Activated T-helper 17 cell treated with anti-CD3 and anti-CD28 coated beads, Interleukin-2, amount 50 U/mL, for 72 hours (primary cell): ENCODE measurements at places on chromosomes 7 and 10.

- no peak for ATAC-seq
Measured at GRCh38 chr10:69490876-69491275, 39.6 kb downstream of the TSPAN15 start.

DNA sequence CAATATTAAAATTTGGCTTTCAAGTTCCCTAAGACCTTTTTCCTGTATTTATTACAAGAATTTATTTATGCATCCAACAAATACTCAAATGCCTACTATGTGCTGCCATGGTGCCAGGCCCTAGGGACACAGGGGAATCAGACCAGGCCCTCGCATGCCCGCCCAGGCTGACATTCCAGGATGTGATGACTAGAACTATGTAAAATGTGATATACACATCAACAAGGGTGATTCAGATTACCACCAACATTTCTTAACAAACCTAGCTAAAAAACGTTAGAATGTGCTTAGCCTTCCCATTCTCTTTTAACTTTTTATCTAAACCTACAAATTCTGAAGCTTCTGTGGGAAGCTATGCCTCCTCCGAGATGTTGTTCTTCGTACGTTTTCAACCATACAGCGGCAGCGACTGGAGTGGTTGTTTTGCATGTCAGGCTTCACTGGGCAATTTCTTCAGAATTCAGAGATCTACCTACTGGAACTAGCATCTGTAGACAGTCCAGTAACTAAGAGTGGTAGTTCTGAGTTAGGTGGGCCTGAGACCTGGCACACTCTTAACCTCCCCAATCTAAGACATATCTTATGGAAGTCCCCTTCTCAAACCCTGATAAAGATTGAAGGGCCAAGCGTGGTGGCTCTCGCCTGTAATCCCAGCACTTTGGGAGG, 22.1 kb downstream of the GNA12 start:
- no peak for ATAC-seq

DNA sequence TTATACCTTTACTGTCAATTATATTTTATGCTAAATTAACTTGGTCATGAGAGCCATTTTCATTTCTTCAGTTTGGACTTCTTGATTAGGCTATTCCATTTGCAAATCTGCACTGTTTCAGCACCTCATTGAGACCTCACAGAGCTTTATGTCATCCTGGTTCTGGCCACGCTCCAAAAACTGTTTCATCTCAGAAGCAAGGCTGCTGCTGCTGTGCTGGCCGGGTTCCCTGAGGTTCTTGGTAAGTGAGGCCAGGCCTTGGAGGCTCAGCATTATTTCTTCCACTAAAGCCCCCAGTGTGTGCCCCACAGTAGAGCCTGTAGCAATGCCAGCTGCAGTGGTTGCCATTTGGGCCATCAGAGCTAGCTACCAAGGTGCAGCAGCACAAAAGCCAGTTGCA, 7.8 kb upstream of the ZNF485 start:
- no peak for ATAC-seq

DNA sequence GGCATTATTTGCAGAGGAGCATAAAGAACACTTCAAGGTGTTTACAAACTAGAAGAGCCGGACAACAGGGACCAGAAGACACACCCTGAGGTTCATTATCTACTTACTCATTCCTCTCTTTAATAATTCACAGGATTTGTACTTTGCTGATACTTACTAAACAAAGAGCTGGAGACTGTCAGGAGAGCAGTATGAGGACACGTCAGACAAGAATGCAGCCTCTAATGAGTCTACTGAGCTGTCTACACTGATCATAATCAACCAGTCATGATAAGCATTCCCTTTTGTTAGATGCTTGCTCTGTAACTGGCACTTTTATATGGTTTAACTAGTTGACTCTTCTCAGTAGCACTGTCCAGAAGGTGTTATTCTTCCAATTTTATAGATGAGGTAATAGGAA, 243.3 kb upstream of the CDC14C start:
- no peak for ATAC-seq
